MV-4-11 (cell line): ENCODE measurements at places on chromosomes 2 and 18.

- no peak for DNase-seq
Measured at GRCh38 chr2:233389601-233390125, 35.4 kb downstream of the DGKD start.

- DNase-seq: no peak
Measured at GRCh38 chr2:66253066-66253465, 181.9 kb upstream of the MEIS1 start.

- peak; percentile 21 for DNase-seq
Measured at GRCh38 chr2:203164311-203164935, 74.4 kb upstream of the CYP20A1 start.

- no peak for DNase-seq
Measured at GRCh38 chr18:46053368-46054095, 18.5 kb downstream of the PSTPIP2 start.

GRCh38 chr2:33570681-33571080 is 28.4 kb downstream of the FAM98A start:
- no peak for DNase-seq

DNA sequence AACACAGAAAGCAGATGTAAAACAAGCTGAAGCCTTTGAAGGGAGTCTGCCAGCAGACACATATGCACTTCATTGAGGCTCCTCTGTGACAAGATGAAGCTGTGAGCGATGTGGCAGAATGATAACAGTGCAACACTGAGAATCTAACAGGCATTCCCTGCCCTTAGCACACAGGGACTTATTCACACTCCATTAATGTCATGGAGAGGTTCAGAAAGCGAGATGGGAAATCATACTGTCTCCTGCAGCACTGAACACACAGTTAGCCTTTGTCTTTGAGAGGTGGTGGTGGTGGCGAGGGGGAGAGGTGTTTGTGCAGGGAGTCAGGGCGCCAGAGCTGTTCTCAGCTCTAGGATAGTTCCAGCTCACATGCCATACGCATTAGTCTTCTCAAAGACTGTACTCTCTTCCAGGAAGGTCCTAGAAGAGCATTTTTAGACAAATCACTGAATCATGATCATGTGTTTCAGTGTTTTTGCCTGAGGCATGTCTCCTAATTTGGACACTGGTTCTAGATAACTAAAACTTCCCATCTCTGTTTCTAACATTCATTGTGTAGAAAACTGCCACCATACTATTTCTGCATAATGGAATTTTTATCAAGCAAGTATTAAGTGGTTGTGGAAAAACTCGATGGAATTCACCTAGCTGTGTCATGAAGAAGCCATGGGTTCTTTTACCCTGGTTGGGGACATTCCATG is 93.5 kb upstream of the ITGB6 start:
- no peak for DNase-seq

DNA sequence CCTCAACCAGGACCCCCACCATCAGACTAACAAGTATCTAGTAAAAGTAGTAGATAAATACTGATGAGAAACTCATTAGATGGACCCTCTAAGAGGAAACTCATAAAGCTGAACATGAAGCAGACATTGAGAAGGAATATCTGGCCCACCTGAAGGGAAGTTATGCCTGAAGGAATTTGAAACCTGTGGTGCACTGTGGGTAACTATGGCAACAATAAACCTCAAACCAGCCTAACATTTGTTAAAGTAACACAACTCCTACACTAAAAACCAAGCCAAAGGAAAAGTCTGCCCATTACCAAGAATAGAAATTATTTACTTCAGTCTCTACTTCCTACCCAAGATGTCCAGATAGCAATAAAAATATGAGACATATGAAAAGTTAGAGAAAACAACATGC is 43.4 kb downstream of the KIAA1328 start:
- no peak for DNase-seq

DNA sequence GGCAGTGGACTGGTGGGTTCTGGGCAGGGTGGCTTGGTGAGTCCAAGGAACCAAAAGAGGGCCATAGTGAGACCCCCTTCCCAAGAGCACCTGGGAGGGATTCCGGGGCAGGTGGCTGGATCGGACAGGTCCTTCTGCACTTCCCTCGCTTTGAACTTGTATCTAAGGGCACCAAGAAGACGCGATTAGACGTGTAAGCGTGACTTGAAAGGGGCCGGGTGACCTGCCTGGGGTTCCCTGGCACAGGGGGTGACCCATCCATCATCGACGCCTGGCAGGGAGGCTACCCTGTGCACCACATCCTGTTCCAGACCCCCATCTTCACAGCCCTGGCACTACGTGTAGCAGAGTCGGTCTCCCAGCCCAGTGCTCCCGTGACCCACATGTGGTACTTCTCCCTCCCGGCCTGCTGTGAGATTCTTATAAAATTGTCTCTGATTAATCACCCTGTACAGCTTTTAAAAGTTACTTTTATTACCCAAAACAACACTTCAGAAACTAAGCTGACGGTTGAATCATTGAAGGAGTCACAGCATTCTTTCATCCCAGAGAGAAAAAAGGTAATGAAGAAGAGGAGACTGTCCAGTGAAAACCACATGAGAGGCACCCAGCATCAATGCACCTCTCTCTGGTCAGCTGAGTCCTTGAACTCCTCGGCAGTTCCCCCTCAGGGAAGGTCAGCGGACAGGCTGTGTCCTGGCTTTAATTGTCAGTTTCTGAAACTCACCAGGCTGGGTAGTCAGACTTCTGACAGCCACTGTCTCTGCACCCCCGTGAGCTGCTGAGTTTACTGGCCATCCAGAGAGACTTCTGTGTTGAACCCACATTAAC is 13.0 kb downstream of the SH3BP4 start:
- DNase-seq: no peak

- no peak for DNase-seq
Measured at GRCh38 chr2:217877866-217878265, 124.9 kb downstream of the TNS1 start.

DNA sequence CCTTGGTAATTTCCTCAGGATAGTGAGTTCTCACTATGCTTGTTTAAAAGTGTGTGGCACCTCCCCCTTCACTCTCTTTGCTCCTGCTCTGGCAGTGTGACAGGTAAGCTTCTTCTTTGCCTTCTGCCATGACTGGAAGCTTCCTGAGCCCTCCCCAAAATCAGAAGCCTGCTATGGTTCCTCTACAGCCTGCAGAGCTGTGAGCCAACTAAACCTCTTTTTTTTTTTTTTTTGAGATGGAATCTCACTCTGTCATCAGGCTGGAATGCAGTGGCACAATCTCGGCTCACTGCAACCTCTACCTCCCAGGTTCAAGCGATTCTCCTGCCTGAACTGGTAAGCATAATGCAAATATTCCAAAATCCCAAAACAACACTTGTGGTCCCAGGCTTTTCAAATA is 80.0 kb downstream of the SOWAHC start:
- DNase-seq: no peak

DNA sequence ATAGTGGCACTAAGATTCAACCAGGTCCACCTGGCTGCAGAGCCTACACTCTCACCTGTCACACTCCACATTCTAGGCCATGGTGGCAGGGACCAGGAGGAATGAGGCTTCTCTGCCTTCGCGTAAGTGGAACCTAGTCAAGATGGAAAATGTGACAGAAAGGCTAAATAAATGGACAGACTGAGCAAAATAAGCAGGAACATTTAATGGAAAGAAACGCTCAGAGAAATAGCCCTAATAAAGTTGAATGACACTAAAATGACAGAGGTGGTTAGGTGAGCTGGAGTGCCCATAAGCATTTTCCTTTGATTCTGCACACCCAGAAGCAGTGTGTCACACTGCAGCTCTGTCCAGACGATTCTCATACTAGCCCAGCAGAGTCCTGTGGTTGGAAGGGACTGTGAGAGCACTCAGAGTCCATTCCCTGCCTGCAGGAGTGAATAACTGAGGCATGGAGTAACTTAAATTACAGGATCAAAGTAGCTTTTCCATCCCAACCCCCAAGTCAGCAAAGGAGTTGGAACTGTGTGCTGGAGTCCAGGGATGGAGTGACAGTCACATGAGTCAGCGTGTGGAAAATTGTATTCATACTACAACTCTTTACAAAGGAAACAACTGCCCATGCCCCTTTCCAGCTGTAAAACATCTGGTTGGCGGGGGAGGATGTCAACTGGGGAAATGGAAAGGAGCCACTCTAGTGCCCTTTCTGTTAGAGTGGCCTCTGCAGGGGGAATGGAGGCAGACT is 105.4 kb upstream of the LGALSL start:
- no peak for DNase-seq

DNA sequence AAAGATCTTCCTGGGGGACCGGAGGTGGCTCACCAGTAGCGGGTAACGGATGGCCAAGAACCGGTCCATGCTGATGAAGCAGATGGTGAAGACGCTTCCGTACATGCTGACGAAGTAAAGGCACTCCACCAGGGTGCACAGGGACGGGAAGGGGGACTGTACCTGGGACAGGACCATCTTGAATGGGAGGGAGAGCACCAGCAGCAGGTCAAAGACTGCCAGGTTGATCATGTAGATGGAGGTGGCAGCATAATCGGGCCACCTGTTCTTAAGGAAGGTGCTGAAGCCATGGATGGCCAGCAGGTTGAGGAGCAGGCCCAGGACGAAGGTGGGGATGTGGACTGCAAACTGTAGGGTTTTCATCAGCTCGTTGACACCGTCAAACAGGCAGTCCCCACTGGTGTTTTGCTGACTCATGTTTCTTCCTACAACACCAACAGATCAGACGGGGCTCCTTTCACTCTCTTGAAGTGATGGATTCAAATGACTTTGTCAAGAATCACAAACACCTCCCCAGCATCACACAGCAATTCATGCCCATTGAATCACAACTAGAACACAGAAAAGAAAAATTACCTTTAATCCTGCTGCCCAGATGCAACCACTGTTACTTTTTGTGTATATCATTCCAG is 14.4 kb downstream of the GPR55 start:
- no peak for DNase-seq

DNA sequence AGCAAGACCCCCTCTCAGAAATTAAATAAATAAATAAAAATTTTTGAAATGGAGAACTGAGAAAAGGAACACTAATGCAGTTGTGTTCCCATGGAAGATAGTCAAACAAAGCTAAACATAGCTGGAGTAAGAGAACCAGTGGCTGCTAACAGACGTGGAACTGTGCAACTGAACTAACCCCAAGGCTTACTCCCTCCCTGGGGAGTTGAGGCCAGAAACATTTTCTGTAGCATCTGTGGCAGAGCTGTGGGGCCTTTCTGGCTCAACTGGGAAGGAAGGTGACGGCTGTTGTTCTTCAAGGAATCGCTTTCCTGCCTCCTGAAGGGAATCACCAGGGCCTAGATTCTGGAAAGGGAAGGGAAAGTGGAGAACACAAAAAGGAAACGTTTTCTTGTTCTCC is 53.9 kb upstream of the B3GNT2 start:
- peak; percentile 84 for DNase-seq

DNA sequence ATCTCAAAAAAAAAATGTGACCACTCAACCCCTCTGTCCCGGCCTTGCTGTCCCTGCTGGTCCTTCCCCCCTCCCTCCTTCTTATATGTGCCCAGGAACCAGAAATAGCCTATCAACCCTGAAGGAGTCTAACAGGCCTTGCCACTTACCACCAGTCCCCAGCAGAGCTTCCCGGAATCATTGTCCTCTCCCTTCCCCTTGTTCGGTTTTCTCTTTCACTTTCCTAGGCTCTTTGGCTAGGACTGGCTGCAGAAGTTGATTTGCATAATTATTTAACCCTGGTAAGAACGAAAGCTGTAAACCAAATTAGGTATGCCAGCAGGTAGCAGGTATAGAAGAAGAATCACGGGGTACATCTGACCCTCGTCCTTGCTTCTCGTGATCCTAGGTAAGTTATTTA is 72.6 kb upstream of the ZNF532 start:
- DNase-seq: no peak

DNA sequence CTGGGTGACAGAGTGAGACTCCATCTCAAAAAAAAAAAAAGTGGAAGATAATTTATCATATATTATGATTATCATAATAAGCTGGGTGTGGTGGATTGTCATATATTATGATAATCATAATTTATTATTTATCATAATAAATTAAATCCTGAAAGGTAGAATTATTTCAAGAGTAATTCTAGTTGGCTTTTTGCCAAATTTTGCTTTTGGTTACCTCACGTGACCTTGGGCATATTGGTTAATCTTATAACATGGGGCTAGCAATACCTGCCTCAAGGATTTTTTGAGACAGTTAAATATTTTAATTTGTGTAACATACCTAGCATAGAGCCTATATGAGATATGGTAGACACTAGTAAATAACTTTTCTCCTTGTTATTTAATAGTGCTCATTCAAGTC is 111.3 kb upstream of the TTC27 start:
- no peak for DNase-seq

DNA sequence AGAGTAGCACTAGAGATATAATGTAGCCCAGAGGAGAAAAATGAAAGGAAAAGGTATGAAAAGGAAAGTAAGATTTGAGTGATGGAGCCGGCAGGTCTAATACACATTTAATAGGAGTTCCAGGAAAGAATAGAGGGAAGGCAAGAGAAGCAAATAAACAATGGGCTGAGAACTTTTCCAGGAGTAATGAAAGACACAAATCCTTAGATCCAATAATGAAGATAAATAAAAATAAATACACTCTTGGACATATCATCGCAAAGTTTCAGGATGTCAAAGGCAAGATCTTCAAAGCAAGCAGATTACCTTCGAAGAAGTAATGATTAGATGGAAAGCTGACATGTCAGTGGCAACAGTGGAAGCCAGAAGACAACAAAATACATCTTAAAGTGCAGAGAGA is 102.0 kb upstream of the YWHAQ start:
- no peak for DNase-seq

DNA sequence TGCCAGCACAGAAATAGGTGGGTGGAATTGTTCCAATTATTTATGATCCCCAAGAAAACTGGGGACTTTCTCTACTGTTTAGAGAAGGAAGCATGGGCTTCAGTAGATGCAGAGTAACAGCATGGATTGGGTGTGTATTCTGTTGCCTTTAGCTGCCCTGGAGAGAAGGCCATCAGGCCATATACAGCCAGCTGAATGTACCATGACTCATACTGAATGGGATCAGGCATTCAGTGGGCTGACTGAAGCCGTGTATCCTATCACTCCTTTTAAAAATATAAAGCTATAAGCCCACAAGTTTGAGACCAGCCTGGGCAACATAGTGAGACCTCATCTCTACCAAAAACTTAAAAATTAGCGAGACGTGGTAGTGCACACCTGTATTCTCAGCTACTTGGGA is 16.7 kb upstream of the PLEKHM3 start:
- peak; percentile 12 for DNase-seq

- DNase-seq: peak; percentile 38
Measured at GRCh38 chr18:12121175-12122042, 27.8 kb downstream of the ANKRD62 start.

GRCh38 chr18:55136864-55137263 is 177.6 kb upstream of the CCDC68 start:
- no peak for DNase-seq

GRCh38 chr2:98134172-98135005 is 47.4 kb downstream of the VWA3B start:
- DNase-seq: peak; percentile 98
